ENCODE measurements at places on chromosomes 3 and 15.

- DNase-seq: no peak
Observed at GRCh38 chr3:155753038-155753639, 8.3 kb upstream of the PLCH1 start.

DNA sequence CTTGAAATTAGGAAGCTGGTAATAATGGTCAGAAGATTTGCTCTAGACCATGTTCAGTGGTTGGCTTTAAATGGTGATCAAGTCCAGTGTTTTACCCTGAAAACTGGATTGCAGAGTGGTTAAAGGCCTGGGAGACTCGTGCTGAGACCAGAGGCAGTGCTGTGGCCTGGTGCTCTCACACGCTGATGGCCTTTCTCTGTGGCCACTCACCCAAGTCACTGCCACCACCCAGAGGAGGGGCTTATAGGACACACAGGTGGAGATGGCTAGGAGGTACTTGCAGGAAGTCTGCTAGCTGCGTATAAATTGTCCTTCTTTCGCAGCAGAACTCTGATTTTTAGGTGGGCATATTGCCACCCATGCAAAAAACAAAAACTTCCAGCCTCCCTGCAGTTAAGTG lies 6.2 kb upstream of the EHD4 start:
- no peak for DNase-seq

DNA sequence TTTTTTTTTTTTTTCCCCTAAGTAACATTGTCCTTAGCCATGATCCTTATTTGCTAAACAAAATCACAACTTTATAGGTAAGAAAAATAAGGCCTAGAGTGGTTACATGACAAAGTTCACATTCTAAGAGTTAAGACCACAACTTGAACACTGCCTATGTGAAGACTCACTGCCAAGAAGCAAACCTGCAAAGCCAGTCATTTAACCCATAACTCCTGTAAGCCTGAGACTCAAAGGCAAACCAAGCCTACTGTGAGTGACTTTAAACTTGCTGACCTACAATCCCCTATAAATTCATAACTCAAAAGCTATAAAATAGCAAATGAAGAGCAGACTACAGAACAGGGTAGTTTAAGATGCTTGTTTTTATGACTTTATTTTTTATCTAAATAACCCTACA lies 12.9 kb upstream of the ANKRD28 start:
- no peak for DNase-seq

- no peak for DNase-seq
Observed at GRCh38 chr3:41404582-41404981, 205.3 kb downstream of the CTNNB1 start.
